ENCODE measurements at places on chromosomes 16 and 17.
A peak's percentile ranks its signal among the peaks of the same experiment; 100 is the strongest.

GRCh38 chr16:31243734-31244670, 15.8 kb upstream of the ITGAM start:
- DNase-seq, result no peak

DNA sequence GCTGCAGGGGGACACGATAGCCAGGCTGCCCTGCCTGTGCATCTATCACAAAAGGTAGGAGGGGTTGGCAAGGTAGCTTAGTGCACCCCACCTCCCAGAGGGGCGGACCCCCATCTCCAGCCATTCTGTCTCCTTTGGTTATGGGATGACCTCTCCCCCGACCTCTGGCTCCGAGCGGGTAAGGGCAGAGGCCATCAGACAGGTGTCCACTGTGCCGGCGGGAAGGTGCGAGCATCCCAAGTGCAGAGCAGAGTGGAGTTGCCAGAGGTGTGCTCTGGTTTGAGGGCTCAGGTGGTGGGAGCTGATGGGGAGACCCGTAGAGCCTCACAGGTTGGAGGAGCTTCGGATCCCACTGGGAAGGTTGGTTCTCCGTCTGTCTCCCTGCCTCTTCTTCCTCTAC, 11.7 kb downstream of the LDHD start:
- DNase-seq, result no peak

GRCh38 chr17:65538675-65539529, 22.5 kb downstream of the AXIN2 start:
- no peak for DNase-seq

DNA sequence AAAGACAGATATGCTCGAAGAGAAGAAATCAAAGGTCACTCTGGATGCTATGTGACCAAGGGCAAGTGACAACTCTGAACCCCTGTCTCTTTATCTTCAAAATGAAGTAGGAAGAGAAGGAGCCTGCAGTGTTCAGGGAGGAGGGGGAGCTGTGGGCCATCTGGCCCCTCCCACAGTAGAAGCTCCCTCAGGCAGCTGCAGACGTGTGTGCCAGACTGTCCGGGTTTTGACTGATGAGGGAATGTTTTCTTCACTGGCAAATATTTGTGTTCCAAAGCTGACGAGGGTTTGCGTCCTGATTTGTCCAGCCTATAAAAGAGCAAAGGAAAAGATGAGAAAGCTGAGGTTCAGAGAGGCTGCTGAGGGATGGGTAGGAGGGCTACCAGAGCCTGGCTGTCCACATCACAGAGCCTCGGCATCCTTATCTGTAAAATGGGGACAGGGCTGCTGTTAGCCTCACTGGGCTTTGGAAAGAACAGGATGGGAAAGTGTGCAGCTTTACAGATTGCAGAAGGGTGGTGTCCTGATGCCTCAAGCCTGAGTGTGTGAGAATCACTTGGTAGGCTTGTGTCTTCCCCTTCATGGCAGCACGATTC, 1.8 kb upstream of the GINS2 start:
- no peak for DNase-seq

DNA sequence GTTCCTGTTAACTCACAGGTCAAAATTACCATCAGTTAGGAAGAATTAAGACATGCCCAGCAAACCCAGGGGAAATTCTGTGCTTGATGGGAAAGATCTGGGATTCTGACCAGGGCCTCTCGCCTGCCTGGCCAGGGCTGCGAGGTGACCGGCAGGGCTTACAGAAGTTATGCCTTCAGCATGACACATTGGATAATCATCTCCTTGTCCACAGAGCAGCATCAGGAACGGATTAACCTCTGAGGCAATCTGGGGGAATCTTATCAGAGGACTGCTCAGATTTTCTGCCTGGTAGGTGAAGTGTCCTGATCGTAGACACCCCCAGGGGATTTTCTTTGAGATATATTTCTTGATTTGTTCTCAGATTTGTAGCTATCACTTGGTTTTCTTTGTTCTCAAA, 172.5 kb downstream of the HS3ST3A1 start:
- DNase-seq, result no peak

DNA sequence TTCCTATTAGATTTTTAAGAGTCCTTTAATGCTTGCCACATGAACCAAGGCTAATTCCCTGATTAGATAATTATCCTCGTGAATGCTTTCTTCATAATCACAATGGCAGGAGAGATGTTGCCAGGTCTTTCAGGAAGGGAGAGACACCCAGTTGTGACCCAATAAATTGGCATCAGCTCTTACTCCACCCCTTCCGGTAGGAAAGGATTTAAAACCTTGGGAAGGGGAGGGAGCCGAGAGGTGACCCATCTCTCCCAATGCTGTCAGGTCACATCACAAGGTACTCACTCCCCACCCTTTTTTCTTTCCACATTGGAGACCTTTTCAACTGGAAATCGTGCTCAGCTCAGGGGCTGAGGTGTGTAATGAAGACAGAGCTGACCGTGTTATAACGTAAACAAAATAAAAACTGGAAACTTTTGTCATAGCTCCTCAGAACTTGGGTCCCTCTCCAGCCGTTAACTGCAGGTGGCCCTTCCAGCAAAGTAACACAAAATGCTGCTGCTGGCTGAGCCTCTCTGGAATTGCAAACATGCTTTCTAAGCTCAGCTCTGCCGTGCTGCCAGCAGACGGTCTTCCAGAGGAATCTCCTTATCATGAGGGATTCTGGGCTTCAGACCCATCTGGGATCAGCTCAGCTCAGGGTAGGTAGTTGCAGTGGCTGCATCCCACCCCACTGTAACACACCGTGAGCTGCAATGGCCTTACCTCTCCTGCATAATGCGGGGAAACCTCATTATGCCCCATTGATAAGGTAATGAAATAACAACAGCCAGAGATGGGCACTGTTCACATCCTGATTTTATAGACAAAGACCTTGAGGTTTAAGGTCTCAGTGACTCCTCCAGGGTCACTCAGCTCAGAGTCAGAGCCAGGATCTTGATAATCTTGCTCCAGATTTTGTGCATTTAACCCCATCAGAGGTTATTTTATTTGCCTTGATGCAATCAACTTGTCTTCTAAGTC, 15.6 kb downstream of the TMEM100 start:
- no peak for DNase-seq

GRCh38 chr17:76732734-76733617, 4.2 kb downstream of the SRSF2 start:
- no peak for DNase-seq

- DNase-seq, result peak; percentile 59
Measured at GRCh38 chr17:82240506-82241182, 11.8 kb downstream of the SLC16A3 start.

GRCh38 chr17:81934850-81935708, 2.0 kb downstream of the PYCR1 start:
- DNase-seq, result peak; percentile 67

DNA sequence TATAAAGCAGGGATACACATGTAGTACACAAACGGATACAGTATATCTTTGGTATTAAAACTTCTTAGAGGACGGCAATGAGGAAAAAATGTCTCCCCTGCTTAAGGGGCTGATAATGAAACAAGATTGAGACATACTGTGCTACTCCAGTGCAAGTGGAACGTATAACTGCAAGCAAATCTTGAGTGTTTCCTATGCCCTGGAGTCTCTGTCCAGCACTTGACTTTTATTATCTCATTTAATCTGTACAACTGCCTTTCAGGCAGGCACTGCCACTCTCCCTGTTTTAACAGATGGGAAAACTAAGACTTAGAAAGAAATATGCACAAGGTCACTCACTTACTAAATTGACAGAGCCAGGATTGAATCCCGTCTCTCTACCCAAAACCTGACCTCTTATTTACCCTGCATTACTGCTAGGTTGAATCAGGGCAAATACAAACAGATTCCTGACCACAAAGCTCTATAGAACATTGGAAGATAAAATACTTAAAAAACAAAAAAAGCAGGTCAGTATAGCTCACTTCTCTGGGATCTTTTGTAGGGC, 28.7 kb downstream of the TMC5 start:
- no peak for DNase-seq

- no peak for DNase-seq
Measured at GRCh38 chr17:16439811-16440351, 24.5 kb downstream of the TRPV2 start.

GRCh38 chr17:82977606-82978005, 101.8 kb upstream of the METRNL start:
- no peak for DNase-seq

- DNase-seq, result no peak
Measured at GRCh38 chr17:80665792-80666191, 121.2 kb downstream of the RPTOR start.

- no peak for DNase-seq
Measured at GRCh38 chr17:29151567-29151966, 28.6 kb downstream of the MYO18A start.

DNA sequence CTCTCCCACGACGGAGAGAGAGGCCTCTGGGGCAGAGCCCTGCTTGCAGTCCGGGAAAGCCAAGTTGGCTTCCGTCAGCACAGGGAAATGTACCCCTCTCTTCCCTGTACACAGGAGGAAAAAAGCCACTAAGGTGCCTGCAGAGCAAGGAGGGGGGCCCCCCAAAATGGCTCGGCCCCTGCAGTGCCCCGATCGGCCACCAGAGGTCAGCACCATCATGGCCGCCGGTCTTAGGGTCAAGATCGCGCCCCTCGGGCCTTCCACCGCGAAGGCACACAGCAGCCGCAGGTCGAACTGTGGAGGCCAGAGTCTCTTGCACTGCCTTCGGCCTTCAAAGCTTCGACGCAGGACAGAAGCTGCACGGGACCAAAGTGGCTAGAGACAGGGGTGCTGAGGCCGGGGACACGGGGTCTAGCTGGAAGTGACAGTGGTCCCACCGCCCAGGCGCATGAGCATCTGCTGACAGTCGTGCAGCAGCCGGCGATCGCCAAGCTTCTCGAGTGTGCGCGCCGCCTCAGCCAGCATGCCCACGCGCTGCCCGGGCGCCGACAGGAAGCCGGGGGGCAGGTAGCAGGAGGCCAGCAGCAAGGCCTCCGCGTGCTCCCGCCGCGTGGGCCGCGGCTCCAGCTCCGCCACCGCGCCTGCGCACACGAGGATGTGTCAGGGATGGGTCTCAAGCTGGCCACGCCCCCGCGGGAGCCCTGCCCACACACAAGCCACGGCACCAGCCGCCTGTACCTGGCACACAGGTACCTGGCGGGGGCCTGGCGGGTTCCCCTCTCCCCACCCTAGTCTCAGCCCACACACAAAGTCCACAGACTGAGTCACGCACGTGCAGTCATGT, 24.4 kb downstream of the SREBF1 start:
- peak; percentile 88 for DNase-seq

- DNase-seq, result no peak
Measured at GRCh38 chr16:85484347-85485300, 128.5 kb upstream of the GSE1 start.

DNA sequence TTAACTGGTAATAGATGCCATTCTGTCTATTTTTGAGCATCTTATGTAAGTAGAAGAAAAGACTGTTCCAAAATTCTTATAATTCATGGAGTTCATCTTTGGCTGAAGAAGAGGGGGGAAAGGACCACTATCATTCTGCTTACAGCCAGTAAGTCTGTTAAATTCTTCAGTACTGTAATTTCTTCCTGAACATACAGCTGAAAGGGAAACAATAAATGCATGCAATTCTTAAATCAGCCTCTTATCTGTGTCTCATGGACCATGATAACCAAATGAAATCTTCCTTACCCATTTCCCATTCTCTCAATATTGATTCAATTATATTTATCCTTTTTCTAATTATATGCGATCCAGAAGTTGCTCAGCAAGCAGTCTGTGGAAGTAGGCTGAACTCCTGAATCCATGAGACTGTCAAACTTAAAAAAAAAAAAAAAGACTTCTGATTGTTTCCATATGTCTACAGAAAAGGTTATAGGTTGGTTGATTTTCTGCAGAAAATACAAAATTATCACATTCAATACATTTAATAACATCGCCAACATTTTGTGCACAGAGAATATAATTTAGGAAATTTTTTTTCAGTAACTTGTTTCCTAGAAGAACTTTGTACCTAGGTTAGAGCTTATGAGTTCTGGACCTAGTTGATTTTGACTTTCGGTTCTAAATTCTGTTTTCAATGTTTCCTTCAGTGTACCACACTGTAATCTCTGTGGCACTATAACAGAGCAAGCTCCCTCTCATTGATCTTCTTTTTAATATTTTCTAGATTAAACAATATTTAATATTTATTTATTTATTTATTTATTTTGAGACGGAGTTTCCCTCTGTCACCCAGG, 1.2 kb upstream of the ABCA9 start:
- DNase-seq, result no peak

DNA sequence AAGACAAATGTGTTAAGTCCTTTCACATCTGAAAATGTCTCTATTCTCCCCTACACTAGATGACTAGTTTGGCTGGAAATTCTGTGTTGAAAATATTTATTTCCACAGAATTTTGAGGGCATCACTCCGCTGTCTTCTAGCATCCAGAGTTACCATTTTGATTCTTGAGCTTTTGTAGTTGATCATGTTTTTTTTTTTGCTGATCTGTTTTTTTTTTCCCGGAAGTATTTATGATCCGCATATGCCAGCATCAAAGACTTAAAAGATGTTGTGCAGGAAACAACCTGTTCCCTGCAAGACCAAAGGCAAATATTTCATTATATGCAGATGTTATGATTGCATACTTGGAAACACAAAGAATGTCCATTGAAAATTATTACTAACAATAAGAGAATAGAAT, 16.7 kb downstream of the OR1D5 start:
- DNase-seq, result no peak

DNA sequence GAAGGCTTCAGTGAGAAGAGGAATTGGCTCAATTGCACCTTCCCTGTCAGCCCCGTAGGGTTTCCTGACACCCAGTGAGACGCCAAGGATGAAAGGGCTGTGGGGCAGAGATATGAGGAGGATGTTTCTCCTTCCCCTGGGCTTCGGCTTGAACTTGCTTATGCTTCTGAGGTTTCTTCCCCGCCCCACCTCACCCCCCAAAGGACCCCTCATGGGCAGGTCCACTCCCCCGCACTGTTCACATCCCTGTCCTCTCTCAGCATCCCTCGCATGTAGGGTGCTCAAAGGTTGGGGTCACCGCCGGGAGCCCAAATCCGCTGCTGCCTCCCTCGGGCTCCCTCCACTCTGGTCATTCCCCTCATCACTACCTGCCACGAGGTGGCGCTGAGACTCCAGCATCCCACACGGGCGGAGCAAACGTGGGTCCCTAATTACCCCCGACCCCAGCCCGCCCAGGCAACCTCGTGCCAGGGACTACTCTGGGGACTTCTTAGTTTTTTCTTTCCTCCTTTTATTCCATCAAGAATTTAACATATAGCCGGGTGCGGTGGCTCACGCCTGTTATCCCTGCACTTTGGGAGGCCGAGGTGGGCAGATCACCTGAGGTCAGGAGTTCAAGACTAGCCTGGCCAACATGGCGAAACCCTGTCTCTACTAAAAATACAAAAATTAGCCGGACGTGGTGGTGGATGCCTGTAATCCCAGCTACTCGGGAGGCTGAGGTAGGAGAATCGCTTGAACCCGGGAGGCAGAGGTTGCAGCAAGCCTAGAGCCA, 3.3 kb upstream of the TRARG1 start:
- peak; percentile 82 for DNase-seq
